Endothelial cell of umbilical vein (primary cell): ENCODE measurements at places on chromosomes 4 and X. TPM values are rescaled to one million over a fixed set of nuclear protein-coding genes. Genes with fewer than 3 reads are reported as not detected.

The PPP1R2C gene
- total RNA-seq: not detected in 2 replicates

DNA sequence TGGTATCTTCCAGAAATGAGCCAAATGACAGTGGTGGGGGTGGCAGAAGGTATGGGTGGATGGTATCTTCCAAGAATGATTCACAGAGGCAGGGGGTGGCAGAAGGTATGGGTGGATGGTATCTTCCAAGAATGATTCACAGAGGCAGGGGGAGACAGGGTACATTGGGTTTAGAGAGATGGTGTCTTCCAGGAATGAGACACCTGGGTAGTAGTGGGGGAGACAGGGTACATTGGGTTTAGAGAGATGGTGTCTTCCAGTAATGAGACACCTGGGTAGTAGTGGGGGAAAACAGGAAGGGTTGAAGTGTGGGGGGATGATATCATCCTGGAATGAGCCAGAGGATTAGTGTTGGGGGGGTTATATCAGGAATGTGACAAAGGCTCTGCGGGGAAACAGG lies 62.0 kb downstream of the MAOA start:
- no peaks in the 10 kb centered on the region for H3K36me3 ChIP-seq
- no peaks in the 10 kb centered on the region for H3K4me1 ChIP-seq
- no peak for DNase-seq
- no peaks in the 10 kb centered on the region for H3K27me3 ChIP-seq
- no peak overlapping the region for H3K27ac ChIP-seq
- no peak overlapping the region for H3K4me3 ChIP-seq

The USP17L27 gene
- total RNA-seq: not detected in 2 replicates

GRCh38 chr4:6894528-6895498 lies 14.8 kb upstream of the TBC1D14 start:
- no peak overlapping the region for H3K27ac ChIP-seq
- no peak overlapping the region for H3K4me3 ChIP-seq
- no peaks in the 10 kb centered on the region for H3K36me3 ChIP-seq
- no peaks in the 10 kb centered on the region for H3K27me3 ChIP-seq
- no peaks in the 10 kb centered on the region for H3K4me1 ChIP-seq

- H3K4me3 ChIP-seq: no peak overlapping the region
- H3K27ac ChIP-seq: no peak overlapping the region
- no peaks in the 10 kb centered on the region for H3K4me1 ChIP-seq
- DNase-seq: no peak
- no peaks in the 10 kb centered on the region for H3K27me3 ChIP-seq
Measured at GRCh38 chr4:68368691-68369131, 18.8 kb upstream of the YTHDC1 start.

DNA sequence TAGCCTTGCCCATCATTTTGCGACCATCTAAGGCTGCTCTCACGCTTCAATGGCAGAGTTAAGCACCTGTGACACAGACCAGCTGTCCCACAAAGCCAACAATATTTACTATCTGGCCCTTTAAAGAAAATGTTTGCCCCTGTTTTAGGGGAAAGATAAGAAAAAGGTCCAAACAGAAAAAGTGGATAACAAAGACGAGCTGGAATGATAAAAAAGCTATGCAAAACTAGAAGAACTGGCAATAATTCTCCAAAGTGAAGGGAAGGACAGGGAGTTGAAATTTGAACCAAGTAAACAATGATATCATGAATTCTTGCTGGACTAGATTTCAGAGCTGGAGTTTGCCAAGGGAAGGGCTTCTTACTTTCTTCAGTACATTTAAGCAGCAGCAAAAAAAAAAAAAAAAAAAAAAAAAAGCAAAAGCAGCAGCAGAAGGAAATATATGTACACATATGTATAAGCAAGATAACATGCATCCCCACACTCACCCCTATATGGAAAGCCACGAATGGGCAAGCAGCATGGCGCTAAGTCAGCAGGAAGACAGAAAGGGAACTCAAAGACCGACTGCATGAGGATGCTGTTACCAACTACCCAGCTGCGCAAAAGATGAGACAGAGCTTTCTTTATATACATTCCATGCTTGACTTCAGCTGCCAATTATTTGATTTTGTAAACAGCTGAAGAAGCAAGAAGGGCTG lies 12.5 kb downstream of the TRAPPC2 start:
- DNase-seq: no peak
- H3K27me3 ChIP-seq: no peaks in the 10 kb centered on the region
- H3K4me3 ChIP-seq: no peak overlapping the region
- no peaks in the 10 kb centered on the region for H3K4me1 ChIP-seq
- no peaks in the 10 kb centered on the region for H3K36me3 ChIP-seq

The BCAP31 gene
- 198 and 203 TPM in 2 replicates for total RNA-seq

DNA sequence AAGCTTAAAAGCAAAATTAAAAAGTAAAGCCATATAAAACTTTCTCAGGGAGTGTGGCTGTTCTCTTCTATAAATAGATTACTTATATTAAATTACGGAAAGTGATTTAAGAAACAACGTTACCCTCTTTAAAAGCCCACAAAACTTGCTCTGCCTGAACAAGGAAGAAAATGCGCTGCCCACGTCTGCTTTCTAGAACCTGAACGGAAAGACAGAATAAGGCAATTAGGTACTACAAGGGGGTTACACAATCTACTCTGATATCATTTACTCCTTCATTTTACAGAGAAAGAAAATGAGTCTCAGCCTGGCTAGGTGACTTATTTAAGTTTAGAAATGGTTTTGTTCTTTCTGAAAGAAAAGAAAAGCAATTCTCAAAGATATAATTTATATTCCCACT lies 147.2 kb downstream of the RNF150 start:
- H3K4me1 ChIP-seq: no peaks in the 10 kb centered on the region
- no peak overlapping the region for H3K4me3 ChIP-seq
- no peak overlapping the region for H3K27ac ChIP-seq
- no peak for DNase-seq

GRCh38 chr4:36677112-36677511 lies 395.7 kb downstream of the DTHD1 start:
- H3K27me3 ChIP-seq: no peaks in the 10 kb centered on the region
- H3K4me3 ChIP-seq: no peak overlapping the region
- no peak for DNase-seq
- H3K36me3 ChIP-seq: no peaks in the 10 kb centered on the region
- H3K27ac ChIP-seq: no peak overlapping the region
- no peaks in the 10 kb centered on the region for H3K4me1 ChIP-seq

DNA sequence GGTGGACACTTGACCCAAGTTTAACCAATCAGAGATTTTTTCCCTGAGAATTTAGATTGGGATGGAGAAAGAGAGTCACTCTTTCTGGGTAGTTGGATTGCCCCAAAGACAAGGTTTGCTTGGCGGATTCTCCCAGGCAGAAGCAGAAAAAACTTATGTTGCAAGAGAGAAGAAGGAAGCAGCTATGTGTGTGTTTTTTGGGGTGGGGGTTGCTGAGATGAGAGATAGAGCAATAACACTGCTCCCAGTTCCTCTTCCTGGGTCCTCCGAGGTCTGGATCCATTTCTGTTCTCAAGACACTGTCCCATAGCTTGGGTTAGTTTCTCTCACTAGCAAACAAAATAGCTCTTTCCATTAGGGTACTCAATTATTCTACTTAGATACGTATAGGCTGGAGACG lies 222.1 kb downstream of the STIM2 start:
- no peak overlapping the region for H3K27ac ChIP-seq
- peaks cover 8% of the 10 kb centered on the region for H3K27me3 ChIP-seq
- H3K4me1 ChIP-seq: peaks cover 9% of the 10 kb centered on the region
- no peak for DNase-seq
- no peaks in the 10 kb centered on the region for H3K36me3 ChIP-seq

The TRO gene
- 13.6 and 21.9 TPM in 2 replicates for total RNA-seq

The DKK2 gene
- total RNA-seq: 0.09 and 0.24 TPM in 2 replicates

- DNase-seq: no peak
- no peak overlapping the region for H3K4me3 ChIP-seq
Measured at GRCh38 chr4:30473225-30473624, 246.9 kb upstream of the PCDH7 start.

DNA sequence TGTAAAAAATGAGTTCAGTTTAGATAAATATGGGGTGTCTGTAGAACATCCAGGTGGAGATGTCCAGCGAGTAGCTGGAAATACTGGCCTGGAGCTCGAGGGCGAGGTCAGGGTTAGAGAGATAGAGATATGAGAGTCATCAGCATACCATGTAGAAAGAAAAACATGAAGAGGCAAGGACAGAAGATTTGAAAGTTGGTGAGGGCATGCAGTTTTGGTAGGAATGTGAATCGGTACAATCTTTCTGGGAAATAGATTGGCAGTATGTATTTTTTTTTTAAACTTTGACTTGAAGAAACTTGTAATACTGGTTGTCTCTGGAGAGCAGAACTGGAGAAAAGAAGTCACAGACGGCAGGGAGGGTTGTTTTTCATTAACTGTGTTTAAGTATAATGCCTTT lies 2.4 kb upstream of the SNX12 start:
- H3K4me3 ChIP-seq: no peak overlapping the region
- DNase-seq: no peak
- H3K27ac ChIP-seq: no peak overlapping the region
- H3K27me3 ChIP-seq: peaks cover 4% of the 10 kb centered on the region

The SORBS2 gene
- total RNA-seq: 75.5 and 82.5 TPM in 2 replicates

The RIPPLY1 gene
- total RNA-seq: not detected in 2 replicates

The SLC49A3 gene
- 5.0 and 11.5 TPM in 2 replicates for total RNA-seq

The MAGEA10 gene
- total RNA-seq: not detected in 2 replicates
